ENCODE measurements at places on chromosomes 5 and 9. TPM values are rescaled to one million over a fixed set of nuclear protein-coding genes. Genes with fewer than 3 reads are reported as not detected.

- H3K4me1 ChIP-seq, result peaks cover 3% of the 10 kb centered on the region
- no peaks in the 10 kb centered on the region for H3K27me3 ChIP-seq
- H3K27ac ChIP-seq, result peak overlapping the region; percentile 45
- H3K4me3 ChIP-seq, result no peak overlapping the region
- DNase-seq, result no peak
These were observed 53.3 kb upstream of the LHFPL2 start for GRCh38 chr5:78701795-78702410.

DNA sequence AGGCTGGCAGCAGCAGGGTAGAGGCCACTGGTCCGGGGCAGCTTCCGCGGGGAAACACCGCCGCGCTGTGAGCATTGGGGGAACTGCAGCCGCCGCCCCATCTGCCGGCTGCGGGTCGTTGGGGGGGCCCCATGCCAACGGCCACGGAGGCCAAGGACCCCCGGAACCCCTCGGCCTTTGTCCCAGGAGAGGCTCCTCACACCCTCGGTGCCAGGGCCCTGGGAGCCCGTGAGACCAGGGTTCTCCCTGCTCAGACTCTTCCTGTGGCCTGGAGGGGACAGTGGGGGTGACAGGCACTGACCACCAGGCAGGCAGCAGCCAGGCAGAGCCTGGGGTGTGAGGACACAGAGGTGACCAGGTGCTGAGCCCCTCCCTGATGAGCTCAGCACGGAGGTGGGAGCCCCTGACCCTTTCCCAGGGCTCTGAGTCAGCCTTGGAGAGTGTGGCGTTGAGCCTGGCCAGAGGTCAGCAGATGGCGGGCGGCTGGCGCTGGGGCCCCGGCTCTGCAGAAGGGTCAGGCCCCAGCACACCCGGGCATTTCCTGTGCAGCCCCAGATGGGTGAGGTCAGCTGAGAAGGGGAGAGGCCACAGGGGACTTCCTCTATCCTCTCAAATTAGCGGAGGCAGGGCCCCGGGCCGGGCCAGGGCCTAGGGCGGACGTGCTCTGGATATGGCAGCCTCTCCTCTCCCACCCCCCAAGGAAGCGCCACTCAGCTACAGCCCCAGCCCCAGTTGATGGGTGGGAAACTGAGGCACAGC is 17.9 kb upstream of the EGFL7 start:
- DNase-seq, result peak; percentile 39
- H3K4me3 ChIP-seq, result peak overlapping the region; percentile 44
- no peaks in the 10 kb centered on the region for H3K27me3 ChIP-seq
- H3K4me1 ChIP-seq, result no peaks in the 10 kb centered on the region

DNA sequence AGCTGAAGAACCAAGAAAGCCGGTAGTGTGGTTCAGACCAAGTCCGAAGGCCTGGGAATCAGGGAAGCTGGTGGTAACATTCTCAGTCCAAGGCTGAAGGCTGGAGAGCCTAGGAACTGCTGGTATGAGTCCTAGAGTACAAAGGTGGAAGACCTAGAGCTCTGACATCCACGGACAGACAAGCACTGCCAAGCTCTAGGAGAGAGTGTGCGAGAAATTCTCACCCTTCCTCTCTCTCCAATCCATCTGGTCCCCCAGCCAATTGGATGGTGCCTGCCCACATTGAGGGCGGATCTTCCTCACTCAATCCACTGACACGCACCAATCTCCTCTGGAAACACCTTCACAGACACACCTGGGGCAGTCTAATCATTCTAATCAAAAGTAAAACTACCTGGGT is 19.7 kb upstream of the ADAMTS19 start:
- H3K27ac ChIP-seq, result no peak overlapping the region
- no peaks in the 10 kb centered on the region for H3K27me3 ChIP-seq
- no peak for DNase-seq
- H3K36me3 ChIP-seq, result no peaks in the 10 kb centered on the region

WDR38 gene
- total RNA-seq, result not detected

Data from ascending aorta (tissue), 2 donors.